K562 (cell line): ENCODE measurements at places on chromosomes 1 and 21. TPM values are rescaled to one million over a fixed set of nuclear protein-coding genes. Genes with fewer than 3 reads are reported as not detected.
A peak's percentile ranks its signal among the peaks of the same experiment; 100 is the strongest.

The MASP2 gene
- 0.09 and 0.27 TPM in 2 replicates for total RNA-seq

The KRTAP12-2 gene
- total RNA-seq, result not detected in 2 replicates

The DMRTA2 gene
- not detected in 2 replicates for total RNA-seq

DNA sequence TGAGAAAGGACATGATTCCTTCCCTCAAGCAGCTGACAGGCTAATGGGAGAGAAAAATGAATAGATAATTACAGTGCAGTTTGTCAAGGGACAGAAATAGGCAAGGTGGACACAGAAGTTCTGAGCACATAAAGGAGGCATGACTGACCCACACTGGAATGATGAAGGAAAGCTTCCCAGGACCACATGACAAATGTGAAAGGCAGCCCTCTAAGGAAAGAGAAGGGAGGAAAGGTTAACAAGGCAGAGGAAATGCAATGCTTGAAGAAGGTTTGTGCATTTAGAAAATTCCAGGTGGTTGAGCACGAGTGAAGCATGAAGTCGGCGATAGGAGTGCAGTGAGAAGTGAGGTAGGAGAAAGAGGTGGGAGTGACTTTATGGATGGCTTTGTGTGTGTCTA is 37.4 kb downstream of the LAMC2 start:
- DNase-seq, result no peak

DNA sequence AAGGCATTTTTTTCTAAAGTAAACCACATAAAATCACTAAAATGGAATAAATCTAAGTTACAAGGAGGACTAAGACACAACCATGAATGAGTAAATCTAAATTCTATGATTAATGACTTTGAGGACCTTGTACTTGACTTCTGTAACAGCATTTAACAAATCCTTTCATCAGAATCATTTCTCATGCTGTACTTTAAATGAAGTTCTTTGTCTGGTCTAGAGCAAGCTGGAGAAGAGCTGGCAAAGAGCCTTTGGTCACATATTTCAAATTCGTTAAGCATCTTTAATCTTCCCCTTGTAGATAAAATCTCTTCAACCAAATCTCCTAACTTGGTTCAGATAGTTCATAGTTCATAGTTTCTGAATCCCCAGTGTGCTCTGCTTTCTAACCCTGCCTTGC is 405.4 kb downstream of the PTPRC start:
- DNase-seq, result no peak

DNA sequence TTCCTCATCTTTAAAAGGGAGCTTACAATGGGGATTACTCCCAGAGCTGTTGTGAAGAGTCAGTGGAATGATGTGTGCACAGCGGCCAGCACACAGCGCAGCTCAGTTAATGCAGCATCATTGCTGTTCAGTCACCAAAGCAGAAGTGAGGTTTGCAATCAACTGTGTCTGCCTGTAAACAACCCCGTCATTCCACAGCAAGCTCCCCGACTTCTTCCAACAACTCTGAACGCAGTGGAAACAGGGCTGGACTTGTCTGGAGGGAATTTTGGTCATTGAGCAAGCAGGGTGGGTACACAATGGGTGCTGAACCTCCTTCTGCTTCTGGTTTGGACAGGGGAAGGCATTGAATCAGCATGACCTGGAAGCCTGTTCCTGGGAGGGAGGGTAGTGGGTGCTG is 347.4 kb downstream of the PTPRU start:
- no peak for DNase-seq

GRCh38 chr1:79190074-79190473 is 183.5 kb upstream of the ADGRL4 start:
- DNase-seq, result no peak

DNA sequence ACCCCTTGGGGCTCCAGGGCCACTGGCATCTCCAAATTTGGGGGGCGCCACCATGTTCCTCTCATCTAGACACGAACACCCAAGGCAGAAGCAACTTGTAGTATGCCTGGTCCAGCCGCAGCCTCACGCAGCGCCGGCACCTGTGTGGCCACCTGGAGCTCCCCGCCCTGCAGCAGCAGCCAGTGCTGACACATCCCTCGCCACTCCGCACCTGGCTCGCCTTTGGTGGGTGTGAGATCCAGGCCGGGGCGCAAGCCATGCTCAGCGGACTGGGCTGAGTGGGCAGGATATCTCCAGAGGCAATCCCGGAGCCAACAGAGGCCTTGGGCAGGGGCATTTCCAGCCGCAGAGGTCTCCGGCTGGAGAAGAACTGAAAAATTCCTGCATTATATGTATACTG is 1563.7 kb downstream of the NCAM2 start:
- no peak for DNase-seq

DNA sequence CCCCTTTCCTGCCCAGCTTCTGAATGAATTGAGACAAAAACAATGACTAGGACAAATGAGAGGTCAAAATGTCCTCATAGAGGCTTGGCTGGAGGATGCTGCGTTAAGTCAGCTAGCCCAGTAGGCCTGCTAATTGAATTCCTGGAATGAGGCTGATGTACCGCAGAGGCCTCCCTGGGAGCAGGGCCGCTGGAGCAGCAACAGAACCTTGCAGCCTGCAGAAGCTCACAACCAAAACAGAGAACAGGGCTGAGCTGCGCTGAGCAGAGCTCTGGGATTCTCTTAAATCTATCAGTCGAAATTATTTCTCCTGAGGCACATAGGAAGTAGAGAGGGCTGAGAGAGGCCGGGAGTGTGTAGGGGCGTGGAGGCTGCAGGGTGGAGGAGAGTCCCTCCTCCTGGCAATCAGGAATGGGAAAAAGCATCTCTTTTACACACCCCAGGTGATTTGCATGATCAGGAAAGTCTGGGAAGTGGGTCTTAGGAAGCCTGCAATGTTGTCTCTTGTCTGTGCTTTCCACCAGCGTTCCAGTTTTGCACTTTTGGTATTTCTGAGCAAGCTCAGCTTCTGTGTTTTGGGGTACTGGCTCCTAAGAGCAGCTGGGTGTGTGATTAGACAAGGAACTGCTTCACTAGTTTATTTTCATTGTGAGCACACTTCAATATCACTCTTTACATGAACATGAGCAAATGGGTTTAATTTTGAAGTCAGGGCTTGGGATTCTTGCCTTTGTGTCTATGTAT is 66.5 kb downstream of the RYR2 start:
- no peak for DNase-seq

DNA sequence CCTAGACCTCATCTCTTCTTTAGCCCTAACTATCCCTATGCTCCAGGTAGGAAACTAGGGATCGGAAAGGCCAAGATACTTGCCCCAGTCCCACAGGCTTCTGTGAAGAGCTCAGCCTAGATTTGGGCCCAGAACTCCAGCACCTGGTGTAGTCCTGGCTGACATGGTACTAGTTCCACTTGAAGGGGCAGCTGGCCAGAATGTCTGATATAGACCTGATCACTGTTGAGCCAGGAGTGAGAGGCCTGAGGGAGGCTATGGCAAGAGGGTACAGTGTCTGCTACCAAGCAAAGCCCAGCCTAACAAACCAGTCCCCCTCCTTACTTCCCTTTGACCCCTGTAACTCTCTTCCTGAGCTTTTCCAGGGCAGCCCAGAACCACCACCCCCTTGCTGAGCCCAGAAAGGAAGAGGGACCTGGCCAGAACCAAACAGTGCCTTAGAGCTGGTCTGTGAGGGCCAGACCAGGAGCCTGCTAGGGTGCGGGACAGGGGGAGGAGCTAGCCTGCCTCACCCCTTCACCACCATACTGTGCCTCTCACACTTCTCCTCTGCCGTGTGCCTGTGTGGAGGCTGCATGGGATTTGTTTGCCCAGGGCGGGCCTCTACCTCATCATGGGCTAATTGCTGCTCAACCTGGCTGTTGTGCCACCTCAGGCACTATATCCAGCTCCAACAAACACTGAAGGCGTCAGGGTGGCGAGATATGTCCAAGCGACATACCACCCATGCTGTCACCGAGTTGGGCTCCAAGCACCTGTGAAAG is 10.9 kb downstream of the POMGNT1 start:
- DNase-seq, result no peak

DNA sequence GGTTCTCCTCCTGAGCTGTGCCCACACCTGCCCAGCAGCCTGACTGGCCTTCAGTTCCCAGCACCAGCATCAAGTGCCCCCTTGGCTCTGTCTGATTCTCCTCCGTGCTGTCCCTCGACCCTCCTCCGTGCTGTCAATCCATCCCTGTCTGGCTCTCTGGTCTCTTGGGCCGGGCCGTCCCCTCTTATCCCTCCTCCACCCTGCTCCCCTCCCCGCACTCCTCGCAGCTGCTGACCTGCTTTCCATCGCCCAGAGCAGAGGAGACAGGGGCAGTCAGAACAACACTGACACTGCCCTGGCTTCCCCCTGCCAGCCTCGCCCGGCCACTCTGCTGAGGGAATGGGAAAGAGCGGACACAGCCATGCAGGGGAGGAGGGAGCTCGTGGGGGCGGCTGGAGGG is 267.4 kb downstream of the CAMTA1 start:
- no peak for DNase-seq

DNA sequence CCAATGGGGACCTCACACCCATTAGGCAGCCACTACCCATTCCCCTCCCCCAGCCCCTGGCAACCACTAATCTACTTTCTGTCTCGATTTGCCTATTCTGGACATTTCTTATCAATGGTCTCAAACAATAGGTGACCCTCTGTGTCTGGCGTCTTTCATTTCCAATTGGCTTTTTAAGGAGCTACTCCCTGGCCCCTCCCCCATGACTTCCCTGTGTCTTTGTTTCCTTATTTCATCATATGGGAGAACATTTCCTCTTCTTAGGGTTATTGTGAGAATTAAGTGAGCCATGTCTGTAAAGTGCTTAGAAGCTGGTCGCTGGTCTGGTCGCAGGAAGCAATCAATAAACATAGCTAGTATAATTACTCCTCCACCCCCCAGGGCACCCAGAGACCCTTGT is 80.9 kb downstream of the SPSB1 start:
- DNase-seq, result no peak

- no peak for DNase-seq
These were observed 132.1 kb upstream of the EDN2 start for GRCh38 chr1:41616563-41616962.

DNA sequence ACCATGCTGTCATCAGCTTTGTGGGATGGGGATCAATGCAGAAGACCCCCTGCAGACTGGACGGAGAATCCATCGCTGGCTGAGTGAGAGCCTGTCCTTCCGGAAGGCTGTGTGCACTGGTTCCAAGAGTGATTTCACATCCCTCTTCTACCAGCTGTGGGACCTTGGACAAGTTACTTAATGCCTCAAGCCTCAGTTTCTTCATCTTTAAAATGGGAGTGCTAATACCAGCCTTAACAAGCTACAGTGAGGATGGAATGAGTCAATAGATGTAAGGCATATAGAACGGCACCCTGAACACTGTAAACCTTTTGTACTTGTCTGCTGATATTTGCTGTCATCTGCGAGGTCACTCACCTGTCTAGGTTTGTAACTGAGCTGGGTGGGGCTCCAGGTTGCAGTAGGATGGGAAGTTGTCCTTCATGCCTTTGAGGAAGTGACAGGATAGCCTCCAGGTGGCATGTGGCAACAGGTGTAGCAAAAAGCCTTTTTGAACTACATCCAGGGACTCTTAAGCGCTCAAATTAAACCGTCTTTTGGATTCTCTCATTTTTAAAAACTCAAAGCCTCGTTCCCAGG is 27.5 kb downstream of the TMEM51 start:
- no peak for DNase-seq

GRCh38 chr1:23376890-23377811 is 7.5 kb upstream of the ZNF436 start:
- peak; percentile 39 for DNase-seq

GRCh38 chr1:167784876-167785550 is 63.2 kb downstream of the MPZL1 start:
- no peak for DNase-seq

DNA sequence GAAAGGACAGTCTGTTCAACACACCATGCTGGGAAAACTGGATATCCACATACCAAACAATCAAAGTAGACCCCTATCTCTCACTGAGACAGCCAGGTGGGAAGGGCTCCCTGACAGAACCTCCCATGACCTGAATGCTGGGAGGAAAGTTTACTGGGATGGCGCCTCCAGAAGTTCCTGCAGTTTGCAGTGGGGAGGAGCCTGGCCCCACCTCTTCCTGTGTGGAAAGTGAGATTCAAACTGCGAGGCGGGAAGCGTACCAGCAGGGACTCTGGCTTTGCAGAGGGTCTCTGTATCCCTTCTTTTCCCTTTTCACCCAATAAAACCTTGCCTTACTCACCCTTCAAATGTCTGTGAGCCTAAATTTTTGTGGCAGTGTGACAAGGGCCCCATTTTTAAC is 190.7 kb downstream of the HHIPL2 start:
- DNase-seq, result no peak

DNA sequence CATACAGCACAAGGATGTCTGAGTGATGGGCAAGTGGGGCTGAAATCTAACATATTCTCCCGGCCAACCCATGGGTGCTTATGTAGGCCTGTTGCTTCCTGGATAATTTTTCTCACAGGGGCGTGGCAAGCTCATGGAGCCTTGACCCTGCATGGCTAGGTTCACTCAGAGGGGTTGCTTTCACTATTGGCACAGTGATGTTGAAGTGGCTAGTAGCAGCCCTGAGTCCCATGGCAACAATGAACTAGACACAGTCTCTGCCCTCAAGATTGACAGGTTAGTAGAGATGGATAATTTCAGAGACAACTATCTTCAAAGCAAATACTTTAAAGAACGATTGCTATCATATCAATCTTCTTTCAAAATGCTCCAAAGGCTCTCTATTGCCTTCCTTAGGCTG is 6.5 kb upstream of the MAB21L3 start:
- no peak for DNase-seq

DNA sequence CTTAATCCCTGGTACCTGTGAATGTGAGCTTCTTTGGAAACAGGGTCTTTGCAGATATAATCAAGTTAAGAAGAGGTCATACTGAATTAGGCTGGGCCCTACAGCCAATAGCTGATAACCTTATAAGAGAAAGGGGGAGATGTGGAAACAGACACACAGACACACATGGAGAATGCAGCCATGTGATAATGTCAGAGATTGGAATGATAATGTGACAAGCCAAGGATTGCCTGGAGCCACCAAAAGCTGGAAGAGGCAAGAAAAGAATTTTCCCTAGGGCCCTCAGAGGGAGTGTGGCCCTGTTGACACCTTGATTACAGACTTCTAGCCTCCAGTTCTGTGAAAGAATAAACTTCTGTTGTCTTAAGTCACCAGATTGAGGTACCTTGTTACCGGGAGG is 114.5 kb upstream of the SOD1 start:
- no peak for DNase-seq
